T1000 (cell line): ENCODE measurements at places on chromosomes 7 and 10.
A peak's percentile ranks its signal among the peaks of the same experiment; 100 is the strongest.

GRCh38 chr7:70456719-70457118, 675.2 kb upstream of the GALNT17 start:
- DNase-seq: no peak

DNA sequence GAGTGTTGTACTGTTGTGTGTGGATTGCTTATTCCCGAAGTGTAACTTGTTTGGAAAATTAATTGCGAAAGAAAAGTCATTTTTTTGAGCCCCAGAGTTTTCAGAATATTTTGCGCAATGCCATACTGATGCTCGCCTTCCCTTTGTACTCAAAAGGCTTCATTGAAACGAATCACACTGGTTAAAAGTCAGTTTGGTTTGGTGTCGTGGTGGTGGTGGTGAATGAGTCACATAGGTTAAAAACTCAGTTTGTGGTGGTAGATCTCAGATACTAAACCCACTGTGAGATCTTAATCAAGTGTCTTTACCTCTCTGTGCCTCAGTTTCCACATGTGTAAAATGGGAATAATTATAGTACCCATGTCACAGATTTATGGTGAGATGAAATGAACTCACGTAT, 61.1 kb upstream of the IL6 start:
- DNase-seq: no peak

DNA sequence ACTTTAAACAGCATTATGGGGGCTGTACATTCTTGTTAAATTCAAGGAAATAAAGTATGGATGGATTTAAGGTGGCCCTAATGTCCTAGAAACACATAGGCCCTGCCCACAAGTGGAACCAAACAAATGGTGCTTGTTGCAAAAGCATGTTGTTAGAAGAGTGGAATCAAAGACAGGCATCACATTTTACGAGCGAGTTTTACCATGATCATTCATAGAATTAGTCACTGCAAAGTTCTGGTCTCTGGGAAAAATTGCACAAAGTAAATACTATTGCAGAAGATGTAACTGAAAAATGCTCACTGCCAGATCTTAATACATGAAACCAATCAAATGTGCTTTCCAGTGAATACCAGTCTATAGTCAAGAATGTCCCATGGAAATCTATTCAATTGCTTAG, 677.1 kb downstream of the PARD3 start:
- no peak for DNase-seq

DNA sequence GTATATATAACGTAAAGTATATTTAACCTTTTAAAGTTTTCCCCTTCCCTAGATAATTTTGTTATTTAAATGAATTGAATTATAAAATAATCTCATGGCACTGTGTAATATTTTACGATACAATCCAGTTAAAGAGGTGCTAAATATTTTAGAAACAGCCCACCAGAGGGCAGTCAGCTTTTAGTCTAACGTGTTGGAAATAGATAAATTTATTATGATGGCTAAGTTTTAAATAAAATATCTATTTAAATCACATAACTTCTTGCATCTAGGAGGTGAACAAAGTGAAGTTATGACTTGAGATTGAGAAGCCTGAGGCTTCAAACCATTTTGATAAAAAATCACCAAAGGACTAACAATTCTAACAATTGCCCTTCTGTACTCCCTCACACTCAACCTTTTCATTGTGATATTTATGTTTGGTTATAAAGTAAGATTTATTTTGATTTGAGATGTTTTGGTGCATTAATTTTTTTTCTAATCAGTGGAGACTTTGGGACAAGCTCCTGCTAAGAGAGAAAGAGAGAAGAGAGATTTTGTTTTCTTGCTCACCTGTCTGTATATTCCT, 171.5 kb upstream of the SP4 start:
- DNase-seq: no peak

GRCh38 chr7:113562242-113562641, 356.6 kb downstream of the PPP1R3A start:
- no peak for DNase-seq

DNA sequence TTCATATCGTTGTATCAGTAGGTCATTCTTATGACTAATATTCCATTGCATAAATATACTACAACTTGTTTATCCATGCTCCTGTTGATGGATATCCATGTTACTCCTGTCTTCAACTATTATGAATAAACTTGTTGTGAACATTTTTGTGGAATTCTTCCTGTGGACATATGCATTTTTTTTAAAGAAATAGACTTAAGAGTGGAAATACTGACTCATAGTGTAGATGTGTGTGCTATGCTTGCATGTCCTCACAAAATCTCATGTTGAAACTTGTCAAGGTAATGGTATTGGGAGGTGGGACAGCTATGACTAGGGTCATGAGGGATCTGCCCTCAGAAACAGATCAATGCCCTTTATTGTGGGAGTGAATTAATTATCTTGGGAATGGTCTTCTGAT, 240.5 kb upstream of the PRSS58 start:
- no peak for DNase-seq

- DNase-seq: peak; percentile 86
Measured at GRCh38 chr10:21724687-21725367, 190.8 kb downstream of the MLLT10 start.

DNA sequence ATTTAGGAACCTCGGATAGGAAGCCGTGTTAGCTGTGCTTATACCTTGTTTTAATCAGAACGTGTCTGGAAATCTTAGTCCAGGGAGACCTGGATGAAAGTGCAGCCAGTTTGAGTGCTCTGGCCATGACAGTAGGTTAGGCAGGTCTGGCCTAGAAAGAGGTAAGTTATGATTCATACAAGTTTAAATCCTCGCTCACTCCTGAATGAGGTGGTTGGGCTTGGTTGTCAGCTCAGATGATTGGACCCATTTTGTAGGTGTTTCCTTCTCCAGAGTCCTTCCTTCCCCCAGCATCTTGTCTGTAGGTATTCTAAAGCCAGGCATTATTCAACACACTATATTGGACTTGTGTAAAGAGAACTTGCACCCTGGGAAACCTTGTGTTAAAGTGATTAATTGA, 561.9 kb upstream of the GALNT17 start:
- DNase-seq: no peak

DNA sequence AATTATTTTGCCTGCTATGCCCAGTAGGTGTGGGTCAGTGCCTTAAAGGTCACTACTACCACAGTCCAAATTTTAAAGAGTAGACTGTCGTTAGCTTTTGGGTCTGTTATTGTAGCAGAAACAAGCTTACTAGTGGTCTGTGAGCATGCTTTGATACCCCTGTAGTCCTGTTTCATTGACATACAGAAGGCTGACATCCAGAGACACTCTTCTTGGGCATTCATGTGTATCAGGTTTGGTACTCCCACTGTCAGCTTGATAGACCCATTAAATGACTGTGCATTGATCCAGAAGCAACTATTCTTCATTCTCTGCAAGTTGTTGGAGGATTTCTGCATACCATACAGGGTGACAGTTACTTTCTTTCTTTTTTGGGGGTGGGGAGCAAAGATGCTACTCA, 884.4 kb upstream of the CELF2 start:
- no peak for DNase-seq

- no peak for DNase-seq
Measured at GRCh38 chr10:129043691-129044090, 423.4 kb upstream of the MGMT start.

GRCh38 chr7:107948645-107949442, 54.1 kb downstream of the LAMB1 start:
- DNase-seq: peak; percentile 18

GRCh38 chr7:80499350-80499953, 12.4 kb downstream of the GNAT3 start:
- DNase-seq: peak; percentile 47

- DNase-seq: peak; percentile 43
Measured at GRCh38 chr10:47438857-47439474, 44.9 kb downstream of the ANXA8 start.

DNA sequence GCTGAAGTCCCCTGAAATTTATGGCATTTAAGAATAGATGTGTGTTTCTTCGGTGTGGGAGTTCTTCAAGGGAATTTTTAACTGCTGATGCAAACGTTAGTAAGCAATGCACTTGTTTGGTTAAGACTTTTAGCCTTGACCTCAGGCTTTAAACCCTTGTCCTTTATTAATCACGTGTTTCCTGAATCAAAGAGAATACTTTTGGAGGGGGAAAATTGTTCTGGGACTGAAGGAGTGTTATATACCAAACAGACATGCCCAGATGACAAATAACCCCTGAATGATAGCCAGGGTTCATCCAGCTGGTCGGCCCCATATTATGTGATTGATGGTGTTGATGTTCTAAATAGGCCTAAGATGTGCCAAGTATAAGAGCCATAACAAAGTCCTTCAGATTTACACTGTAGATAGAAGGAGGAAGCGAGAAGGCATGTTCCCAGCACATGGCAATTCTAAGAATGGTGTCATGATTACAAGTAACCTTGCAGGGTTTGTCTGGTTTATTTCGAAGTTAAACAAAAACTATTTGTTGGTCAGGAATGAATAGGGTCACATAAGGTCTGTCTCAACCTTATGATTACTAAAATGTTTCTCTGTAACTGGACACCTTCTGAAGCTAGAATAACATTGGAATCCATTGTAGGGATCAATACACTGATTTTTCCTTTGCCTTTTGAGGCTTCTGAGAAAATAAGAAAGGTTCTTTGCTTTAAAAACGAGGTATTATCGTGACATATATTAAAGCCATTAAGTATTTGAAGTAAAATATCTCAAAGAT, 124.2 kb upstream of the SEM1 start:
- no peak for DNase-seq

GRCh38 chr10:100325158-100325557, 4.9 kb downstream of the PKD2L1 start:
- DNase-seq: no peak

- no peak for DNase-seq
Measured at GRCh38 chr7:155809332-155809946, 2.8 kb downstream of the SHH start.

DNA sequence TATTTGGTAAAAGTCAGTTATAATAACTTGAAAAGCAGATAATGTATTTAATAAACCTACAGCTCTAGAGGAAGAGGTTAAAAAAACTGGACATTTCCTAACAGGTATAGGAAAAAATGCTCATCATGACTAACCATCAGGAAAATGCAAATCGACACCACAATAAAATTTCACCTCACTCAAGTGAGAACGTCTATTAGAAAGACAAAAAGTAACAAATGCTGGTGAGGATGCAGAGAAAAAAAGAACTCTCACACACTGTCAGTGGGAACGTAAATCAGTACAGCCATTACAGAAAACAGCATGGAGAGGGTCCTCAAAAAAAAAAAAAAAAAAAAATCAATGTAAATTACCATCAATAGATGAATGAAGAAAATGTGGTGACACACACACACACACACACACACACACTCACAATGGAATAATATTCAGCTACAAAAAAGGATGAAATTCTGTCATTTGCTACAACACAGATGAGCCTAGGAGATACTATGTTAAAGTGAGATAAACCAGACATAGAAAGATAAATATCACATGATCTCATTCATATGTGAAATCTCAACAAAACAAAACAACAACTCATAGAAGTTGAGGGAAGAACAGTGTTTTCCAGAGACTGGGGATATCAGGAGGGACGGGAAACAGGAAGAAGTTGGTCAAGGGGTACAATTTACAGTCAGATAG, 20.1 kb downstream of the EPC1 start:
- DNase-seq: no peak

DNA sequence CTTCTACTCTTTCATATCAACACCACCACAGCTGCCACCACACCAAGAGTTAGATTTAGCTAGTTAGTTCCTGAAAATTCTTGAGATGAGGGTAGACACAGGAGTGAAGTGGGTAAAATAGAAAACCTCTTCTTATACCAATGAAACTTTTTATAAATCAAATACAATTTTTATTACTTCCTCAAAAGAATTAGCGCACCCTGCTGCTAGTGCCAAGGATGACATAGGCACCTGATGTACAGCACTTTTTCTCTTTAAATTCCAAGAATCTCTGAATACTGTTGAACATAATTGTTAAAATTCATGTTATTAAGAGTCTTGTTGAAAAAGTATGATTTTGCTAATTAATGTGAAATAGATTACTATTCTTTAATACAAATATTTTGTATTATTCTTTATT, 11.4 kb downstream of the ZWINT start:
- DNase-seq: no peak

DNA sequence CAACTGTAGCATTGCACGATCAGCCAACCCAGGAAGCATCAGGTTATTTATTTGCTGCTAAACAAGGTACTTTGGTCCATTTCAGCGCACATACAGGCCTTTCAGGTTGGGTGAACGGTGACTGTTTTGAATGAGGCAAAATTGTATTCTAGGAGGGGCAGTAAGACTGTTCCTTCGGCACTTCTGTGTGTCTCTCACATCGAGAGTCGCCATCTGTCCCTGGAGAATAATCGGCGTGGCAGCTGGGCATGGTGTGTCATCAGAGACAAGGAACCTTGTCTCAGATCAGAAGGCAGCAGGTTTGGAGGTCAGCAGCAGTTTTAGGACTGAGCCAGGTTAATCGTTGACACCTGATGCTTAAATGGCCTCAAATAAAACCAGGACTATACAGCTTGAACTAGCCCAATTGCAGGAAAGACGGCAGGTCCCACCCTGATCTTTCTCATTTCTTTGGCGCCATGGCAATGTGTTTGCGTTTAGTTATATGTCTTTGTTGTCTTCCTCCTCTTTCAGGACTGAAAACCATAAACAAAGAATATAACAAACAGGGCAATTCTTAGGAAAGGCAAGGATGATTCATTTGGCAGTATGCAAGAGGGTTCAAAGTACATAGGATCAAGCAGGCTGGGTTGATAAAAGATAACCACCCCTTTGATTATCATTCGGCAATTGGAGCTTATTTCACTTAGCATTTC, 92.0 kb upstream of the PRR15 start:
- no peak for DNase-seq

GRCh38 chr7:5699467-5700384, 81.7 kb downstream of the RNF216 start:
- no peak for DNase-seq

DNA sequence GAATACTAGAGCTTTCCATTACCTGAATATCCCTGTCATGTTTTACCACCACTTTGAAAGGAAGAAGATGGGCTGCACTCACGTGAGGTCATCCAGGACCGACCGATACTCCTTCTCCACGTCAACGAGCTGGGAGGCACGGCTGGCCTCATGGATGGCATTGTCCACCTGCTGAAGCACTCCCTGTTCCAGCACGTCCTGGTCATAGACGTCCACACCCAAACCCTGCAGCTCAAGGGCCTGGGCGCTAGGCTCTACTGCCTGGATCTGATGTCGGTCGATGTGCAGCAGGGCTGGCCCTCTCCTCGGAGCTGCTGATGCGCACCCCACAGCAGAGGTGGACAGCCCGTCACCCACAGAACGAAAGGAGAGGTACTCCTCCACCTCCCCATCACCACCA, 6.5 kb downstream of the ERCC6 start:
- DNase-seq: no peak

DNA sequence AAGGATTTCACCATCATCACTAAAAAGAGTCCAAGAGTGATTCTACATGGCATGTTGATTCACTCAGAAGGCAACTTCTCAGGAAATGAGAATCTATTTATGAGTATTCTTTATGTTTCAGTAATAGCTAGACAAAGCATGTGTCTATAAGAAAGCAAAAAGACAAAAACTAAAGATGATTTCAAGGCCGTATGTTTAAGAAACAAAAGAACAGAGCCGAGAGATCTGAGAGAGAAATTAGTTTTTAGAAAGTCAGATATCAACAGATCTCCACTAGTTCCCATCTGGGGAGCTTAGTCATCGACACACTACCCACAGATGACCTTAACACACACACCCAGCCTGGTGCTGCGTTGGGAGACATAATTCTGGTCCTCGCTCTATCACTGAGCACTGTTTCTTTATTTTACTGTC, 21.0 kb downstream of the PIP4K2A start:
- DNase-seq: no peak
